HT-29 (cell line): ENCODE measurements at places on chromosomes 4 and X. TPM values are rescaled to one million over a fixed set of nuclear protein-coding genes. Genes with fewer than 3 reads are reported as not detected.

Gene CCNA2
- 90.9 and 94.6 TPM in 2 replicates for total RNA-seq

DNA sequence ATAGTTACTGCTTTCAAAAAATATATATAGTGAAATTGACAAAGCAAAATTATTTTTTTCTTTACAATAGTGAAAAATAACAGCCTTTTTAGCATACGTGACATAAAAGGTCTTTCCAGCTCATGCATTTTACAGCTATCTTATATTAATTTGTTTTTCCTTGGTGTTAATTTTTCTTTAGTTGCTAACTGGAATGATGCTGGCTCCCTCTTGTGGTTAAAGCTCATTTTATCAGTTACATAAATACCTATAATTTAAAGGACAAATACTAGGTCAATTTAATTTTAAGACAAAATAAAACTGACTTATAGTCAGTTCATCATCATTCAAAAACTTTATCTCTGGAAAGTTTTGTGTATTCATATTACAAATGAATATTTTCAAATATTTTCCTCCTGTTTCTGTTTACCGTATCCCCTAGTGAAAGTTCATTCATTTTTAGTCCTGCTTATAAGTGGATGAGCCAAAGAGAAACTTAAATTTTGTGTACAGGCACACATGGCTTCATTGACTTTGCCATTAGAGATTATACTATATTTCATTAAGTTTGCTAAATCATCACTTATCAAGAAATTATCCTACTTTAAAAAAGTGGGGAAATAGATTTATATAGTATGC, 9.9 kb upstream of the ANAPC4 start:
- DNase-seq, result peak; percentile 65

Gene ANOS1
- not detected in 2 replicates for total RNA-seq

Gene MAGEB1
- total RNA-seq, result not detected in 2 replicates

Gene SYNPO2
- not detected in 2 replicates for total RNA-seq

GRCh38 chr4:73161527-73162185, 92.1 kb upstream of the COX18 start:
- DNase-seq, result no peak

DNA sequence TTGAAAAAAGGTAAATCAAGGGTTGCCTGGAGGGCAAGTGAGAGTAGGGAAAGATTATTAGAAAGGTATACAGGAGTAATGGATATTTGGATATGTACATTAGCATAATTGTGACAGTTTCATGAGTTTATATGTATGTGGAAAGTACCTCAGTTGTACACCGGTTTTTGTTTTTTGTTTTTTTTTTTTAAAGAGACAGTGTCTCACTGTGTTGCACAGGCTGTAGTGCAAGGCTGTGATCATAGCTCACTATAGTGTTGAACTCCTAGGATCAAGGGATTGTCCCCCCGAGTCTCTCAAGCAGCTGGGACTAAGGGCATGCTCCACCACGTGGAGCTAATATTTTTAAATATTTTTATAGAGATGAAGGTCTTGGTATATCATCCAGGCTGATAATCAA, 15.3 kb upstream of the HPGD start:
- DNase-seq, result no peak

DNA sequence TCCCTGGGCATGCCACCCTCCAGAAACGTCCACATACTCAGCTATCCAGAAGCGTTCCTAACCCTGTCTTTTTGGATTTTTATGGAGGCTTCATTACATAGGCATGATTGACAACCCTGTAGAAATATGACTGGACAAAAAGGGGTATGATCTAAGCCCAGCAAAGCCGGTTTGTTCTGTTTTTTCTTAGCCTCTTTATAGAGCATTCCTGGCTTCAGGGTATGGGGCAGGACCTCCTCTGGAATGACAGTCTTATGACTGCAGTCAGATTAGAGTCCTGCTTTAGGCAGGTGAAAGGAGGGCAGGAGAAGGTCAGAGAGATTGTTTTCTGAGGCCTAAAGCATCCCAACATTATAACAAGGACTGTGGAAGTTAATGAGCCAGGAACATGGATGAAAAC, 137.4 kb downstream of the DCLK2 start:
- DNase-seq, result no peak

DNA sequence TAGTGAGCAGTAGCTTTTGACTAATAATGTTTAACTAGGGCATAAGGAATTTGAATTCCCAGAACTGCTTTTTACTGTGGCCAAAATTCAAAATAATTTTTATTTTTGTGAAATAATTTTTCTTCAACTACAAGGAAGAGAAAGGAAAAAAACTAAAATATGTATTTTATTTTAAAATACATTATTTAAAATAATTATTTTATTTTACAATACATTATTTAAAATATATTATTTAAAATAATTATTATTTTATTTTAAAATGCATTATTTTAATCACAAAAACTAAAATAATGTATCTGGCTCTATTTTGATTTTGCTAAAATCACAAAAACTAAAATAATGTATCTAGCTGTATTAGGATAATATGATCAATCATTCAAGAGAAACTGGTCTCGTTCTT, 210.4 kb downstream of the RELL1 start:
- no peak for DNase-seq
